Stimulated activated CD8-positive, alpha-beta memory T cell treated with anti-CD3 and anti-CD28 coated beads, Interleukin-15, amount 100 ng/mL, for 4 hours (primary cell): ENCODE measurements at places on chromosomes 7 and 10.
A peak's percentile ranks its signal among the peaks of the same experiment; 100 is the strongest.

DNA sequence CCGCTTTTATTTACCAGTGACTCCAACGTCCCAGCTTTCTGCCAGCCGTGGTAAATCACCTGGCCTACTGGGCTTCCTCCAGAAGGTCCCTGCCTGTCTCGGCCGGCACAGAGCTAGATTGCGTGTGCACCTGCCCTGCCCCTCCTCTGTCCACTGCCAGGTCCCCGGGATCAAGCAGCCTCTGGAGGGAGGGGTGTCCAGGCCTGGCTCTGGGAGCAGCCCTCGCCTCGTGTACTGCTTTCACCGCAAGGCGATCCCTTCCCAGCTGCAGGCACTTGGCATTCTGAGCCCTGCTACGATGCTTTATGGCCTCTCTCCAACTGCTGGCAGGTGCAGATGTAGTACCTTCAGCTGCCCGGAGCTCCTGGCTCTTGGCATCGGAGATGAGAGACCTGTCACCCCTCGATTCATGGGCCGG lies 7.4 kb downstream of the SLC29A3 start:
- DNase-seq, result no peak

DNA sequence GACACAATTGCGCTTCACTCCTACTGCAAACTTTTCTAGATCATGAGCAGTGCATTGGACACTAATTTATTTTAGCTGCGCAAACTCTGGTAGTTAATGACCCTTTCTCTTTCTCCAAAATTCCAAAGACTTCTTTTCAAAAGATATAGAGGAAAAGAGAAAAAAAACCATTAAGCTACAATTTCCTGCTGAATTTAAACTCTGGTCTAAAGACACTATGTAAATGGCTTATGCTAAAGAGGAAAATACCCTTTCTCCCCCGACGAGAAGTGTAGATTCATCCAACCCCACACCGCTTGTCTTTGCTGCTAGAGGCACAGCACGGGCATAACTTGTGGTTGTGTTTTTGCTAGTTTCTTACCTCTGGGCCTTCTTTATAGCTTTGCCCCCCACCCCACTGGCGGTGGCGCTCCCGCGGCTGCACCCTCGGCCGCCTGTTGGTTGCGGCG lies 84.1 kb downstream of the SNX10 start:
- no peak for DNase-seq

DNA sequence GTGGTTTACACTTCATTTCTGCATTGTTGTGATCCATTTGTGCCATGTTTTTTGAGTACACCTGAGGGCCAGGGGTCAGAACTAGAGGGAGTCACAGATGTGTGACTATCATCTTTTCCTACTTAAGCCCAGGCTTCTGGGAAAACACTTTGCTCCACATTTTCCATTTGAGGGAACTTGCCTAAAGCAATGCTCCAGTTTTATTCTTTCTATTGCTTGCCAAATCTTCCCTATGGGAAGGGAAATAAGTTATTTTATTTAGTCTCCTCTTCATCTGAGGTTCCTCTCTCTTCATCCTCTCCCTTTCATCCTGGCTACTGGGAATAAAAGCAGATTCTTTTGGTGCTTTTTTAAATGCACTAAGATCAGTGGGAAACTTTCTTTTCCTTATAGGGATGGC lies 179.9 kb upstream of the PRSS58 start:
- no peak for DNase-seq

GRCh38 chr7:12031638-12032037 lies 179.5 kb upstream of the TMEM106B start:
- DNase-seq, result no peak

GRCh38 chr10:69757553-69758309 lies 44.0 kb upstream of the COL13A1 start:
- DNase-seq, result no peak

- DNase-seq, result no peak
These were observed 68.9 kb upstream of the HDAC9 start for GRCh38 chr7:18426564-18427226.

DNA sequence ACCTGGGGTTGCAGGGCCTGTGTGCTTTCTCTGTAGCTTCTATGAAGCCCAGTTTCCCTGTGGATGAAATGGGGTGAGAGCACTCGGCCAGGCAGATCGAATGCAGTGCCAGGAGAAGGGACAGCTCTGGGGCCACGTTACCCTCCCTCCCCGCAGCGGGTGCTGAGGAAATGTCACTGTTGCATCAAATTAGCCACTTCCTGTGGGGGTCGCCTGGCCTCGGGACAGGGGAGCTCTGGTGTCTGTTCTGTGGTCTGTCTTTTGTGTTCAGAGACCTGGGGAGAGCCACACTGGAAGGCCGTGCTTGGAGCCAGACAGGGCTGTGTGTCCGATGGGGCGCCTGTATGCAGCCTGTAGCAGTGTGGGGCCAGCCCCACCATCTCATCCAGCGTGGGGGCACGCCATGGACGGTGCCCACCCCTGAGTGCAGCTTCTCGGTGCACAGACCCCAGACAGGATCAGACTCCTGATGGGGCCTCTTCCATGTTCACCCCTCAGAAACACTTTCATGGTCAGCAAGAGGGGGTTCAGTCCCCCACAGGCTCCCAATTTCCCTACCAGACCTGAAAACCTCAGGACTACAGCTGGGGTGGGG lies 13.6 kb downstream of the TTYH3 start:
- DNase-seq, result peak; percentile 16

GRCh38 chr10:12797471-12798262 lies 203.8 kb downstream of the CCDC3 start:
- no peak for DNase-seq

DNA sequence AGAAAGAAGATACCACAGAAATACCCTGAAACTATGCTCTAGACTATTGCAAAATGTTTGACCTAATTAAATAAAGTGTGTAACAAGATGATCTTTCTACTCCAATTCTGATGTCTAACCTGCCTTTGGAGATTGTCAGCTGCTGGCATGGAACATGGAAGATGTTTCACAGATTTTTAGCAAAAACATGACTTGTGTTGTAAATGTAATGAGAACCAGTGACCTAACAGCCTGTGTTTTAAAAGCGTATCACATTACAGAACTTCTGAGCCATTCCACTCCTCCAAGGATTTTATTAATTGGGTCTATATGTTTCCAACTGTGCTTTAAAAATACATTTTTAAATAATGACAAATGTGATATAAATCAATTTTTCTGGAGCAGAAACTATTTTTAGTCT lies 526.3 kb upstream of the SEMA3D start:
- no peak for DNase-seq
